LHCN-M2 (cell line): ENCODE measurements at places on chromosomes 6 and 20.

DNA sequence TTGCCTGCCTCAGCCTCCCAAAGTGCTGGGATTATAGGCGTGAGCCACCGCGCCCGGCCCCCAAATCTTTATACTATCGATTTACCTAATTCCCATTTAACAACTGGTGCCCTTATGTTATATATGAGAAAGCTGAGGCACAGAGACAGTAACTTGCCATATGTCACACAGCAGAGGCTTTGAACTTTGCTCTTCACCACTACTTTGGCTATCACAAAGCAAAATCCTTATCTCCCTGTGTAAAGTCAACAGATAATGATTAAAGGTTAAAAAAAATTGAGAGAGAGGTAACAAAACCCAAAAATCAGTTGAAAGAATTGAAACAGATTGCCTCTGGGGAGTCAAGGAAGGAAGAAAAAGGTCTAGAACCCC is 22.3 kb downstream of the ILRUN start:
- no peak for DNase-seq

GRCh38 chr6:137150072-137150471 is 23.4 kb downstream of the IL22RA2 start:
- peak; percentile 30 for DNase-seq

GRCh38 chr6:73050706-73051105 is 174.6 kb downstream of the KHDC1L start:
- DNase-seq: no peak

DNA sequence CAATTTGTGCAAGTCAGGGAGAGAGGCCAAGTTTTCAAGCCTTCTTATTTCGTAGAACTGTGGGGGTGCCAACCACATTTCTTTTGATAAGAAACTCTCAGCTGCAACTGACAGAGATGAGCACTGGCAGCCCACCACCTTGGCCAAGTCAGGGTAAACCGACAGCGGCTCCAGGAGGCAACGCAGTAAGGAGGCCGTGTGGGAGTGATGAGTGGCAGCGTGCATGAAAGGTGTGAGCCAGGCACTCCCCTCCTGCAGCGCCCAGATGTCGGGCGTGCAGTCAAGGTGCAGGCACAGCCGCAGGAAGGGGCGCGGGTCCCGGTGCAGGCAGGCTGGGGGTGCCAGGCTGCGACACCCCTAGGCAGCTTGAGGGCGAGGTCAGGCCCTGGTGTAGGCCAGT is 49.2 kb upstream of the HDAC2 start:
- DNase-seq: no peak

DNA sequence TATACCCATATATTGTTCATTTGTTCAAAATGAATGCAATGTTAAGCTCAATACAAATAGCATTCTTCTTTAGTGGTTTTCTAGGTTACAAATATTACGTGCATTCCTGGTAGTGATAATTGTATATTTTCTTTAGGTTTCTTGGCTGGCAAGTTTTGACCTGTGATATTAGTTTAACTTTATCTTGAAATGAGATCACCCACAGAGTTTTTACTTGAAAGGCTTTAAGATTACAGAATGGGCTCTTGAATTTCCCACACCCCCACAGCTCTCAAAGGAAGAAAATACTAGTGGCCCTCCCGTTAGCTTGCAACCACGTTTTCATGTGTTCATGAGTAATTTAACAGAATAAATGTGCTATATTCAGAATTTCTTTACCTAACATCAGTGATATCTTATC is 1315.5 kb upstream of the GJE1 start:
- DNase-seq: no peak

DNA sequence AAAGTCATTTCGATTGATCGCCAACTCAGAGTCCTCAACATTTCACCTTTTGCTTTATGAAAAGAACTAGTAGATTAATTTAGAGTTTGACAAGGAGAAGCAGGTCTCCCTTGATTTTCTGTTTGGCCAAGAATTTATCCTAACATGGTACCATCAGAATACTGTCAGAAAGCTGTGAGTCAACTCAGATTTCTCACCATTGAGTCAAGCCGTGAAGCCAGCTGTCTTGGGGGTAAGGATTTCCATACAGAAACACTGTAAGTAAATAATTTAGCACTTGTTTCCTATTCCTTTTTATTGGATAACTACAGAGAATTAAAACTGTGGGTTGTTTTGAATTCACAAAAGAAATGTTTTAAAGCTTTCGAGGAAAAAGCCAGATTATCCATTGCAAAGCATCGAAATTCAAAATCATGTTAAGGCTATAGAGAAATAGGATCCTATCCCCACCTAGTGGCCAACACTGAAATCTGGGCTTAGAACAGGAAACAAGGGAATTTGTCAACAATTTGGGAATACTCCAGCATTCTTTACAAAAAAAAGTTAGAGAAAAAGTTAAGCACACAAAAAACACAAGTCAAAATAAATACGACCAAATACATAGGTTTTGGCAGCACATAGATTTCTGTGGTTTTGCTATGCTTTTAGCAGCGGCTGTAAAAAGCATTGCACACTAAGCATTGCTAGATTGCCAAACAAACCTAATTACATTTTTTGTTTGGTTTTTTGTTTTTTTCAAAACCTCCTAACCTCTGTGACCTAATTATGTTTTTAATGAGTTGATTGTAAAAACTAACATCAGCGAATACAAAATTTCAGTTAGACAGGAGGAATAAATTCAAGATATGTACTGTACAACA is 44.2 kb downstream of the COL11A2 start:
- peak; percentile 77 for DNase-seq

DNA sequence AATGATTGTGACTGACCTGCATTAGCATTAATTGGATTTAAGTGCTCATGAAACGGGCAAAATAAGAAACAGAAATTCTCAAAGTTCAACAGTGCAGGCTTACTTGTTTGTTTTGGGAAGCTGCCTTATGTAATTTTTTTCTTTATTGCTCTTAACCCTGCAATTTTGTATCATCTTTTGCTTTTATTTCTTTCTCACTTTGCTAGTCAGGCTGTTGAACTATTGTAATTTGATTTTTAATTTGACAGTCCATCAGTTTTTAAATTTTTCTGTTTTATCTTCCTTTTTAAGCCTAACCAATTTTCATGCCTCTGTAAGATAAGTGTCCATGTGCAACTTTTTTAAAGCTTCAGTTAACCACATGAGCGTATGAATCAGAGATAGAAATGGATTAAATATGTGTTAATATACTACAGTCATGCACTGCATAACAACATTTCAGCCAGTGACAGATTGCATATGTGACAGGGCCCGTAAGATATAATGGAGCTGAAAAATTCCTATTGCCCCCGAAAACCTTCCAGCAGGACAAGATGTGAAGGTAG is 44.6 kb downstream of the PEX7 start:
- peak; percentile 55 for DNase-seq

- peak; percentile 68 for DNase-seq
Observed at GRCh38 chr6:124961777-124962638, at the start of gene RNF217. Gene RNF217 (plus strand): TSS chr6:124962437. CDS start chr6:124962545, 108 bp downstream.

DNA sequence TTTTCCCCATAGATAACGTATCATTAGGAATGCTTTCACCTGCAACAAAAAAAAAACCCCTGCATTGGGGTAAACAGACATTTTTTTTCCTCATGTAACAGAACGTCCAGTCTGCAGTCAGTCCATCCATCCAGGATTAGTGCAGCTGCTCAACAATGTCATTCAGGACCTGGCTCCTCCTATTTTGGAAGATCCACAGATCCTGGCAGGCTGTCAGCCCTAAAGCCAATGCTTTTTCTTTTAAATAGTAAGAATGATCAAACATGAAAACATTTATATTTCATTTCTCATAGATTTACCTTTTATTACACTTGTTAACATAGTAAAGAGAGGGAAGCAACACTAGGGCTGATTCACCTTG is 116.5 kb upstream of the CCDC28A start:
- peak; percentile 88 for DNase-seq

DNA sequence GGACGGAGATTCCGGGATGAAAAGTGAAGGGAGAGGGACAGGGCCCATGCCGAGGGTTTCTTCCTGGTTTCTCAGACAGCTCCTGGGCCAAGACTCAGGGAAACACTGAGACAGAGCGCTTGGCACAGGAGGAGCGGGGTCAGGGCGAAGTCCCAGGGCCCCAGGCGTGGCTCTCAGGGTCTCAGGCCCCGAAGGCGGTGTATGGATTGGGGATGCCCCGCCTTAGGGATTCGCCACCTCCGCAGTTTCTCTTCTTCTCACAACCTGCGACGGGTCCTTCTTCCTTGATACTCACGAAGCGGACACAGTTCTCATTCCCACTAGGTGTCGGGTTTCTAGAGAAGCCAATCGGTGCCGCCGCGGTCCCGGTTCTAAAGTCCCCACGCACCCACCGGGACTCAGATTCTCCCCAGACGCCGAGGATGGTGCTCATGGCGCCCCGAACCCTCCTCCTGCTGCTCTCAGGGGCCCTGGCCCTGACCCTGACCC is 55.0 kb upstream of the HLA-A start:
- no peak for DNase-seq

- no peak for DNase-seq
Observed at GRCh38 chr6:16757332-16757731, 3.9 kb downstream of the ATXN1 start.

DNA sequence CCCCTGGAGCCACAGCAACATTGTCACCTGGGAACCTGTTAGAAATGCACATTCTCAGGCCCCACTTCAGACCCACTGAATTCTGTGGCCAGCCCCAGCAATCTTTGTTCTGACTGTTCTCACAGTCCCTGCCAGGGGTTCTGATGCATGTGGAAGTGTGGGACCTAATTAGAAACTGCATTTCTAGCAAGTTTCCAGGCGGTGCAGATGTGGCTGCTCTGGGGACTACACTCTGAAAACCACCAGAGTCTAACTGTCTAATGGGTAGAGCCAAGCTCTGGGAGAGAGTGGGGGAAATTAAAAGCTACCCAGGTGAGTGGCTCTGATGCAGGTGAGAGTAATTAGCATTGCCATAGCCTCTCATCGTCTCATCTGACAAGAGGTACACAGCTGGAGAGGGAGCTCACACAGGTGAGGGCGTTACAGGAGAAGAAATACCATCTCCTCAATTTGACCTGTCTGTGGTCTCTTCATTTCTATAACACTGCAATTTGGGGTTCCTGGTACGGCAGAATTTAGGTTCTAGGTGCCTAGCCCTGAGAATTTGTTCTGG is 66.0 kb downstream of the SNX5 start:
- DNase-seq: no peak

- DNase-seq: no peak
Observed at GRCh38 chr20:32829311-32830005, 9.7 kb downstream of the MAPRE1 start.

DNA sequence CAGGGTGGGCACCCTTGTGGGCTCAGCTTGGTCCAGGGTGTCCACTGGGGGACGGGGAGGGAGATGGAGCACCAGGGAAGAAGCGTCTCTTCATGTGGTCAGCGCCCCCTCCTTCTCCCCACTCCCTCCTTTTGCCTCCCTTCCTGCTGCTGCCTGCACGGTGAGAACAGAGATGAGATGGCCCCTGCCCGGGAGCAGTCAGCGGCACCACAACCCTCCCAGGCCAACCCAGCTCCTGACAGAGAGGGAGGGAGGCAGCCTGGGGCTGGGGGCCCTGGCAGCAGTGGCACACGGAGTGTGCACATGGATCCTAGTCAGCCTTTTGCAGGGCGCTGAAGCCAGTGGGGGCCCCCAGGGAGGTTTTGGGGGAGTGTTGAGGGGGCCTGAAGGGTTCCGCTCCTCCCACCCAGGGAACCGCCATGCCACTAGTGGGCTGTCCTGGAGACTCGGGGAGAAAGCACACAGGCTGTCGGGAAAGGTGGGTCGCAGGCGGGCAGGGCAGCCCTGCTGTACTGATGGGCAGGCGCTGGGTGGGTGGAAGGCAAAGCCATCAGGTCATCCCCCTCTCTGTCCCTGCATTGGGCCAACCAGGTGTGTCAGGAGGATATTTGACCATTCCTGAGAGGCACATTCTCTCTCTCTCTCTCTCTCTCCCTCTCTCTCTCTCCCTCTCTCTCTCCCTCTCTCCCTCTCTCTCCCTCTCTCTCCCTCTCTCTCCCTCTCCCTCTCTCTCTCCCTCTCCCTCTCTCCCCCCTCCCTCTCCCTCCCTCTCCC is 94.3 kb upstream of the BHLHE23 start:
- no peak for DNase-seq

GRCh38 chr6:31826793-31827285 is 699 bp upstream of the HSPA1B start:
- no peak for DNase-seq

- DNase-seq: no peak
Observed at GRCh38 chr6:17454316-17455005, 61.1 kb downstream of the CAP2 start.

DNA sequence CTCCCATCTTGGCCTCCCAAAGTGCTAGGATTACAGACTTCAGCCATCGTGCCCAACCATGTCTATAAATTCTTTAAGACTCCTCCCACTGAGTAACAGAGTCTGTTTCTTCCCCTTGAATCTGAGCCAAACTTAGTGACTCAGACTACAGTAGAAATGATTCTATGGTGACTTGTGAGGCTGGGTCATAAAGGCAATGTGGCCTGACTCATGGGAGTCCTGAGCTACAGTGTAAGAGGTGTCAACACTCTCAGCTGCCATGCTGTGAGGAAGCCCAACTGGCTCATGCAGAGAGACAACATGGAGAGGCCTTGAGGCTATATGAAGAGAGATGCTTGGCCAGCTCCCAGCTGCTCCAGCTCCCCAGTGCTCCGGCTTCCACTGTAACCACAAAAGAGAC is 5.2 kb upstream of the NRSN2 start:
- DNase-seq: peak; percentile 91
